ENCODE measurements at places on chromosomes 4 and X. TPM values are rescaled to one million over a fixed set of nuclear protein-coding genes. Genes with fewer than 3 reads are reported as not detected.

Gene HSD17B13
- 0.06 TPM for total RNA-seq

Gene ARHGEF6
- total RNA-seq: 0.19 TPM

Gene NWD2
- not detected for total RNA-seq

Gene MTM1
- 8.0 TPM for total RNA-seq

Gene CLNK
- not detected for total RNA-seq

Gene FABP2
- total RNA-seq: not detected

Gene HELT
- total RNA-seq: not detected

Gene CPXCR1
- not detected for total RNA-seq

Gene GPRIN3
- total RNA-seq: 5.7 TPM

Gene LGI2
- total RNA-seq: 0.25 TPM

Gene UGT2B7
- 0.21 TPM for total RNA-seq

Gene PPP1R3F
- total RNA-seq: 3.3 TPM
